ENCODE measurements at places on chromosomes 3 and 15.
A peak's percentile ranks its signal among the peaks of the same experiment; 100 is the strongest.

- peak; percentile 57 for DNase-seq
Observed at GRCh38 chr15:38176155-38176554, 76.5 kb upstream of the SPRED1 start.

- peak; percentile 14 for DNase-seq
Observed at GRCh38 chr15:100601163-100601562, 821 bp downstream of the LINS1 start.

DNA sequence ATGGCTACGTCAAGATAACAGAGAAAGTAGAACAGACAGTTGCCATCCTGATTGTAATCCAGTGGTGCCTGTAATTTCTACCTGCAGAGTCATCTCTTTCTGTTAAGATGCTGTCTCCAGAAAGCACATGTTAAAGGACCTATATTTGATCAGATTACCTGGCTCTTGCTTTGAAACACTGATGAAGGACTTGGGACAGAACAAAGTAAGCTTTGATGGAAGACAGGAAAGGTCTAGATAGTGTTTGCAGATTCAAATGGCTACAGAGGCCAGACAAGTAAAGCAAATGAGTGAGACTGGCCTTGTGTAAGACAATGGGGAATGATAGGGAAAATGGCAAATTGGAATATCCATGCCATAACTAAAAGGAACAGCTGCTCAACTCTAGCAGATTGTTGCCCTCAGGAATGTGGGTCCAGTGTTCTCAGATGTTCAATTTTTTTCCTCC, 1.8 kb upstream of the GSK3B start:
- DNase-seq, result no peak

- DNase-seq, result no peak
Observed at GRCh38 chr3:105868431-105868741, 426 bp downstream of the CBLB start.

- no peak for DNase-seq
Observed at GRCh38 chr3:184846496-184846895, 34.5 kb downstream of the VPS8 start.

DNA sequence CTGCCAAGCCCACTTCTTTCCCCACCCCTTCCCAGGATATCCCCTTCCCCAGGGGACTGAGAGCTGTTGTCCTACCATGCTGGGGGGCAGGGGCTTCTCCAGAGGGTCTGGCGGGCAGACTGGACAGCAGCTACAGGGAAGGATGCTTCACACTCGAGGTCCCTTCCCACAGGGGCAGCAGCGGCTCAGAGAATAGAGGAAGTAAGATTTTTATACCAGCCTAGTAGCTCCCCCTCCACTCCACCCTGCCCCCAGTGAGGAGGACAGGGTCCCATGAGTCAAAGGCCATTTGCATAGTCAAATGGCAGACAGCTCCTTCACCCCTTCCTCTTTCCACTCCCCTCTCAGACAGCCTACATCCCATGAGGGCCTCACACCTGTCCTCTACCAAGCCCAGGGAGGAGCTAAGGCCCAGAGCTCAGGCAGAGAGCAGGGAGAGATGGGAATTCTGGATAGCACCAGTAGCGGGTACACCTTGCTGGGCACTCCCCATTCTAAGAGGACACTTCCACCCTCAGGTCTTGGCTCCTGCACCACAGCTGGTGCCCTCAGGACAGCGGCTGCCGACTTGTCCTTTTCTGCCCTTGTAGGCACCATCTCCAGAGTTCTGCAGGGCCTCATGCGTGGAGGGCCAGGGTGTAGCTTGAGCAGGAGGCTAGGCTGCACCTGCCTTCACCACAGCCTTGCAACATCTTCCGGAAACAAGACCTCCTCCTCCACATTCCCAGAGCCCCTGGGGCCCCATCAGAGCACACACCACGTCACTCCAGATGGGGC, at the start of gene TLR9:
Gene TLR9, minus strand, starts transcription at position 194 of the 777 bp plus-strand sequence. Its CDS starts 116 bp downstream, at position 78.
- DNase-seq, result peak; percentile 74

- no peak for DNase-seq
Observed at GRCh38 chr15:64426845-64427465, 33.4 kb upstream of the ZNF609 start.

- DNase-seq, result no peak
Observed at GRCh38 chr3:104564045-104564643, 802.6 kb upstream of the ALCAM start.

DNA sequence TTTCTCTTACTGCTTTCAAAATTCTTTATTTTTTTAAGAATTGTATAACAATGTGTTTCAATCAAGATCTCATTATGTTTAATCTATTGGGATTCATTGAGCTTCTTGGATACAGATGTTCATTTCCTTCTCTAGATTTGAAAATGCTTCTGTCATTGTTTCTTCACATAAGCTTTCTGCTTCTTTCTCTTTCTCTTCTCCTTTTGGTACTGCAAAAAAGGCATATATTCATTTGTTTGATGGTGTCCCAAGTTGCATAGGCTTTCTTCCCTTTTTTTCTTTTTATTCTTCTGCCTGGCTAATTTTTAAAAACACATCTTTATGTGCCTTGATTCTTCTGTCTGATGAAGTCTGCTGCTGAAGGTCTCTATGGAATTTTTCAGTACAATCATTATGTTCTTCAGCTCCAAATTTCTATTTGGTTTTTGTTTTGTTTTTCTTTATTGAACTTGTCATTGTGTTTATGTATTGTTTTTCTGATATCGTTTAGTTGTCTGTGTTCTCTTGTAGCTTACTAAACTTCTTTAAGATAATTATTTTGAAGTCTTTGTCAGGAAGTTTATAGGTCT, 88.9 kb downstream of the DTWD1 start:
- no peak for DNase-seq

DNA sequence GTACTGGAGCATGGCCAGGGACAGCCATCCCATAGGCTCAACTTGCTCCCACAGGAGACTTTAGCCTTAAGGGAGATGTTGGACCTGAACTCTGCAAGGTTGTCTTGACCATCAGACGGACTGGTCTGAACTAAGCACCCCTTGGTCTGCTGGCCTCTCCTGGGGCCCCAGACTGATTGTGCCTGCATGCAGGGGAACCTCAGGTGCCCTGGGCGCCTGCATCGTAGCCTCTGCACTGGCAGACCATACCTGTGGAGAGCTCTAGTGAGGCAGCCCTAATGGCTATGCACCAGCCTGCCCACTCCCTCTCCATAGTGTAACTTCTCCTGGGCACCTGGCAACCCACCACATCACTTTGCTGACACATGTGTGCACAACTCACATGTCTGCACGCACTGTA, 395.6 kb downstream of the ZPLD1 start:
- DNase-seq, result no peak

GRCh38 chr3:101695779-101696372, 9.4 kb upstream of the RPL24 start:
- no peak for DNase-seq

- no peak for DNase-seq
Observed at GRCh38 chr3:132966374-132966773, 71.8 kb upstream of the TMEM108 start.

- DNase-seq, result peak; percentile 73
Observed at GRCh38 chr3:13012221-13012691, 61.0 kb downstream of the IQSEC1 start.

Measured in GM06990 (cell line).